ELF-1 (cell line): ENCODE measurements at places on chromosomes 5 and 9.

- no peak for DNase-seq
These were observed 309.1 kb downstream of the ADAMTS6 start for GRCh38 chr5:65172486-65173129.

- DNase-seq: peak; percentile 37
These were observed 50.1 kb upstream of the TTC39B start for GRCh38 chr9:15357050-15357653.

DNA sequence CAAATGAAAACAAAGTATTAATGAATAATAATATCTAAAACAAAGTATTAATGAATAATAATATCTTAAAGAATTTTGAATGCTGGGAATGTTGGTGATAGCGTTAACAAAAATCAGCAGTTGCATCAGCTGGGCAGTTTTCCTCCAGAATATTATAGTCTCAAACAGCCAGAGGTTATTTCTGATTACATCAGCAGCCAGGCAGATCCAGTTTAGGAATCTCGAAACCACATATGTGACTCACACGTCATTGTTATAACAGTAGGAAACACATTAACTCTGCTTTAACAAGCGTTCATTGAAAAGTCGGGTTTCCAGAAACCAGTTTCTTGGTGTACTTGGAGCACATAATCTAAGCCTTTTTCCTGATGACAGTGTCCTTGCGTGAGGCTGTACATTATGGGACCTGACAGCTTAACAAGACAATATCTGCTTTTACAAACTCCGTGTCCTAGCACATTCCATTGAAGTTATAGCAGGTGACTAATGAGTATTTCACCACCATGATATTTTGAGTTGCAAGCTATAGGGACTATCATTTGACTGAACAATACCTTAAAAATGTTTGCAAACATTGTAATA, 559.5 kb upstream of the KLF4 start:
- no peak for DNase-seq

DNA sequence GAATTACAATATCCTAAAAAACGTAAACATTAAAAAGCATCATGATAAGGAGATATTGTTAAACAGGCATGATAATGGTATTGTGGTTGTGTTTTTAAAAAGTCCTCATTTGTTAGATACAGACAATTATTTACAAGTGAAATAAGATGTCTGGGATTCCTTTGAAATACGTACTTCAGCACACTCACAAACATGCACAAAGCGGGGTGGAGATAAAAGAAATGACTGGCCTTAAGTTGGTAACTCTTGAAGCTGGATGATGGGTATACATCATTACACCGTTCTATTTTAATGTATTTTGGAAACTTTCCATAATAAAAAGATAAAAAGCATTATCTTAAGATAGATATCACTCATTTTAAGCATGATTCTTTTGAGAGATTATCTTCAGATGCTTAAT, 1.0 kb downstream of the FAM200C start:
- DNase-seq: no peak

DNA sequence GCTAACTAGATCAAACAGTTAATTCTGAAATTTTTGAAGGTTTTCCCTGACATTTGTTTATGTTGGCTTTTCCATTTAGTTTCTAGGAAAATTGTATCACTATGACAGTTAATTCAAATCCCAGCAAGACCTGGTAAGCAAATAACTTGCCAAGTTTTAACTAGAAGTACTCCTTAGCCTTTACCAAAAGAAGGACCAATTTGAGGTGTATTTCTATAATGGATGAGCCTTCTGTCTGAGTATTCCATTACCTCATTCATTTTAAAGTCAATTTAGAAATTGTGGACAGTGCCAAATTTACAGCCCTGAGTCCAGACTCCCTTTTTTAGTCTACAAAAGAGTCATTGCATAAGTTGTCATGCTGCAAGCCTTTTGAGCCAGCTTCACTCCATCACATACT, 687.6 kb downstream of the CETN3 start:
- DNase-seq: no peak

GRCh38 chr5:55864606-55865541, 13.7 kb downstream of the IL31RA start:
- DNase-seq: no peak
